GM12892 (cell line): ENCODE measurements at places on chromosomes 12 and 14.

- no peak for DNase-seq
Observed at GRCh38 chr12:43848786-43849185, 12.9 kb downstream of the TMEM117 start.

GRCh38 chr12:57897286-57897974 is 43.9 kb upstream of the ATP23 start:
- no peak for DNase-seq

GRCh38 chr12:20101046-20101445 is 267.3 kb upstream of the PDE3A start:
- DNase-seq: no peak

DNA sequence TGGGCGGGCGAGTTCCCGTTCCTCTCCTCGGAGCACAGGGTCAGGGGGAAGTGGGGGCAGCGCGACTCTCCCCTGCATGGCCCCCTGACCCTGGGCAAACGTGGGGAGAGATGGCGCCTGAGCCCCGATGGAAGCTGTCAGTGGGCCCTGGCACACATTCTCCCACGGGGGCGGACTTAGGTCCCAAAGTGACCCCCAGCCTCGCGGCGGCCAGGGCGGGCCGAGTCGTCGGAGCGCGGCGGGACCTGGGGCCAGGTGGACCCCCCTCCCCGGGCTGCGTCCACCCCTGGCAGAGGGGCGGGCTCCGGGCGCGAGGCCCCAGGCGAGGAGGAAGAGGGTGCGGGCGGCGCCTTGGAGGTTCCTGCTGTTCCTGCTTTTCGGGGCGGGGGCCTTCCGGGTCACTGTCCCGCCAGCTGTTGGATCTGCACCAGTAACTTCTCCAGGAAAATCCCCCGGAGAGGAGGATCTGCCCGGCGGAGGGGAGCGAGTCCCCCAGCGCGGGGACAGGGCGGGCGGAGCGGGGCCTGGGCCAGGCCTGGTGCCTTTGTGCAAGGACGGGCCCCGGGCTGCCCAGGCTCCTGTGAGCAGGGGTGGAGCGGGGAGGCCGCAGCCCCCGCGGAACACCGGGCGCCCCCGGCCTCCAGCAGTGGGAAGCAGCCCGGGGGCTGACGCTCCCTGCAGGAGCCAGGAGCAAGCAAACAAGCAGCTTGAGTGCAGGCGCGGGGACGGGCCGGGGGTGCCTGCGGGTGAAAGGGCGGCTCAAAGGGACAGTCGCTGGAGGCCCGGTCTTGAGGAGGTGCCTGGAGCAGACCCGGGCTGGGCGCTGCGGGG is 15.3 kb downstream of the TNFAIP2 start:
- DNase-seq: no peak

DNA sequence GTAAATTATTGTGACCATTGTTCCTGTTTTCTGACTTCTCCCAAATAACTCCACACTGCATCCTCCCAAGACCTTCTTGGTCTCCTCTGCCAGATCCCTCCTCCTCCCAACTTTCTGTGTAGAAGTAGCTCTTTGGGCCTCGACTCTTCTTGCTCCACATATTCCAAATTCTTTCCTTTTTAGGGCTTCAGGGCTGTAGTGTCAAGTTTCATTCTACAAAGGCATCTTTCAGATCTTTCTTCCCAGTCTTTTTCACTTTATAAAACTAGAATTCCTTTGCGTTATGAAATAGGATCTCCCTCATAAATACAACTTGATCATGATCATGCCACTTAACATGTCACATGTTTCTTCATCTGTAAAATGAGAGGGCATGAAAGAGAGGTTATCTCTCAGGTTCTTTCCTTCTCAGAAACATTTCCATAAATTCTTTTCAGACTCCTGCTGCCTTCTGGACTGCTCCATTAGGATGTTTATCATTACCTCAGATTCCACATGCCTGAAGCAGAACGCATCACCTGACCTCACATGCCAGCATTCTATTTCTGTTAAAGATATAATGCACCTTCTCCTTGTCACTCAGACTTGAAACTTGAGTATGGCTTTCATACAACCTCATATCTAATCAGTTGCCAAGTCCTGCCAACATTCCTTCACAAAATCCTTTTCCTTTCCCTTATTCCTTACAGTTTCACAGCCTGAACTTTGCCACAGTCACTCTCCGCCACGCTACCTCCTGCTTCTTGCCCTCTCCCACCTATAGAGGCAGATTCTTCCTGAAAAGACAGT is 8.5 kb downstream of the SLC38A1 start:
- DNase-seq: no peak

- DNase-seq: no peak
Observed at GRCh38 chr12:93434256-93434865, 7.4 kb downstream of the UBE2N start.

- DNase-seq: no peak
Observed at GRCh38 chr12:62256408-62257096, 3.7 kb upstream of the USP15 start.
